RCC 7860 (cell line): ENCODE measurements at places on chromosomes 13 and 19.

DNA sequence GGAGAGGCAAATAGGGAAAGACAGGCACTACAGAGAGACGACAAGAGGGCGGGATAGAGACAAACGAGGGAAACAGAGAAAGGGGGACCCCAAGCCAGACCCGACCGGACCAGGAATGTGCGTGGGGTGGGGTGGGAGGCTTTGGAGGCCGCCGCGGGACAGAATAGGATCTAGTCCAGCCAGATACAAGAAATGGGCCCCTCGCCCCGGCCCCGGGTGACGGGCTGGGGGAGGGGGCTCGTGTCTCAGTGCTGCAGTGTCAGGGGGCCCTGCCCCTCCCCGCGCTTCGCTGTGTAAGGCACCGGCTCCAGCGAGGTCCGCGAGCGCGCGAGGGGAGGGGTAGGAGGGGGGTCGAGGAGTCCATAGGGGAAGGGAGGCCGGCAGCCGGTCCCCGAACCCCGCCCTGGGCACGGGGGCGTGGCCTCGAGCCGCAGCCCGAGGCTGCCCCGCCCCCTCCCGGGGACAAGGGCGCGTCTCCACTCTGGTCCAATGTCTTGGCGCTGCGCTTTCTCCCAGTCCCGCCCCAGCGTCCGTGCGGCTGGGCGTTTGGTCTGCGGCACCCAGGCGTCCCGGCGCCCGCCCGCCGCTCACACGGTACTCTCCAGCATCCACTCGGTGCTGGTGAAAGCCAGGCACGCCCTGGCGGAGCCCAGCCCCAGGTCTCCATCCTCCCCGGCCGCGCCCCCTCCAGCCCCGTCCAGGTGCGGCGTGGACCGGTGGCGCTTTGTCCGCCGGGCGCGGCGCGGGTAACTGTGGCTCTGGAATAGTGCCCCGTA, 11.0 kb downstream of the IFNL1 start:
- no peak for DNase-seq

GRCh38 chr13:50910485-50910805, 854 bp downstream of the RNASEH2B start:
- peak; percentile 49 for DNase-seq

DNA sequence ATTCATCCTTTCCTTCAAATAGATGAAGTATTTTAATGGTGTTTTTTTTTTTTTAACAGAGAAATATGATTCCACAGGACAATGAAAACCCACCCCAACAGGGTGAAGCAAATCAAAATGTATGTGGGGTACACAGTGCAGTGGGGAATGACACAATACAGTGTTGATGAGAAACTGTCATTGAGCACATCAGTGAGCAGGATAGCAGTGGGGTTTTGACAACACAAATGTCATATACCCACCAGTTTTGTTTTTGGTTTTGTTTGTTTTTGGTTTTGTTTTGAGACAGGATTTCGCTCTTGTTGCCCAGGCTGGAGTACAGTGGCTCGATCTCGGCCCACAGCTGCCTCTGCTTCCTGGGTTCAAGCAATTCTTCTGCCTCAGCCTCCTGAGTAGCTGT, 29.2 kb downstream of the ZNF844 start:
- DNase-seq = no peak

DNA sequence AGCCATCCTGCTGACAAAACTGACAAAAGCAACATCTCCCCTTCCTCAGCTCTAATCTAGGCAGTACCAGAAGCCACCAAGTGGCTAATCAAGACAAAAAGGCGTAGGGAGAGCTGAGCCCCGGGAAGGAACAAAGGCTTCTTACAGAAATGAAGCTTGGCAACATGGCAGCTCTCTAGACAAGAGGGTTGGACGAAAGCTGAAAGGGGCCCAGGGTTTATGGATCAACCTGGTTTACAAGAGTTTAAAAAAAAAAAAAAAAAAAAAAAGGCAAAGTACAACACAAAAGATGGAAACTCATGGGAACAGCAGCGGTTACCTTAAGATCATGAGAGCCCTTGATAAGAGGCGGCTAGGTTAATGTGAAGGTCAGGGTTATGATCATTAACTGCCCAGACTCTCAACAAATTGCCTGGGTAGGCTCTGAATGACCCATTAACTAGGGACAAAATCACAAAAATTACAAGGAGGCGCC, 14.0 kb downstream of the ZC3H4 start:
- DNase-seq = no peak

GRCh38 chr19:49017666-49018351, 918 bp upstream of the LHB start:
- DNase-seq = no peak
